ENCODE measurements at places on chromosomes 16 and 17.

DNA sequence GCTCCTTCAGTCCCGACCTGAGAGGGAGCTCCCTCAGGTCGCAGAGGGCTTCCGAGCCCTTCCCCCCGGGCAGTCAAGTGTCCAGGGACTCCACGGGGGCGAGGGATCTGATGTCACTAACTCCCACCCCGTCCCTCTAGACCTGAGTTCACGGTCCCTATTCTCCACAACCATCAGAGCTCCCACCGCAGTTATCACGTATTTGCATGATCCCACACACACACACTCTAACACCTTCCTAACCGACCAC, 3.7 kb upstream of the PER1 start:
- no peak for DNase-seq

- DNase-seq: no peak
Observed at GRCh38 chr17:78607038-78607437, 29.8 kb upstream of the DNAH17 start.

GRCh38 chr17:75777296-75777922, 7.2 kb upstream of the UNK start:
- no peak for DNase-seq

DNA sequence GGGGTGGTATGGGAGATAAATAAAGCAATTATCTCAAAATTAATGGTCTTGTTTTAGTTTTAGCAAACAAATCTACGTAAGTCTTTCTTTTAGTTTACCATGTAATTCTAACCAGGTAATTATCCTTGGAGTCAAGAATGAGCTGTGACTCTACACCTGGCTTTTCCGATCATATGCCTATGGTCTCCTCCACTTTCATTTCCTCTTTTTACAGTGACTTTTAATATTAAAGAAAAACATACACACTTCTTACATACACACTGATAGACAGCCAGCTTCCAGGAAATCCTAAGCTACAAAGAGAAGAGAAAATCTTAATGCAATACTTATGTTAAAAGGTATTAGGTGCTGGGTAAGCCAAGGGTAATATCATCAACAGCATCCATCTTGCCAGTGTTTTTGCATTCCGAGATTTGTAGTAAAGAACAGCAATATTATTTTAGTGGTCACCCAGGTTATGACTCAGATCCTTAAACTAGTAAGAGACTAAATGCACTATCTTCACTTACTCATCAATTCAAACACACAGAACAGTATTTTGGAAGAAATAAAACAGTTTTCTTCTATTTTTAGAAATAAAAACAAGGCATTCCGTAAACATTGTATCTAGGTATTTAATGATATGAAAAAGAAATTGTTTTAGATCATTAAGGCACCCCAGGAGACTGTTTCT, 4.4 kb upstream of the IRX5 start:
- no peak for DNase-seq

DNA sequence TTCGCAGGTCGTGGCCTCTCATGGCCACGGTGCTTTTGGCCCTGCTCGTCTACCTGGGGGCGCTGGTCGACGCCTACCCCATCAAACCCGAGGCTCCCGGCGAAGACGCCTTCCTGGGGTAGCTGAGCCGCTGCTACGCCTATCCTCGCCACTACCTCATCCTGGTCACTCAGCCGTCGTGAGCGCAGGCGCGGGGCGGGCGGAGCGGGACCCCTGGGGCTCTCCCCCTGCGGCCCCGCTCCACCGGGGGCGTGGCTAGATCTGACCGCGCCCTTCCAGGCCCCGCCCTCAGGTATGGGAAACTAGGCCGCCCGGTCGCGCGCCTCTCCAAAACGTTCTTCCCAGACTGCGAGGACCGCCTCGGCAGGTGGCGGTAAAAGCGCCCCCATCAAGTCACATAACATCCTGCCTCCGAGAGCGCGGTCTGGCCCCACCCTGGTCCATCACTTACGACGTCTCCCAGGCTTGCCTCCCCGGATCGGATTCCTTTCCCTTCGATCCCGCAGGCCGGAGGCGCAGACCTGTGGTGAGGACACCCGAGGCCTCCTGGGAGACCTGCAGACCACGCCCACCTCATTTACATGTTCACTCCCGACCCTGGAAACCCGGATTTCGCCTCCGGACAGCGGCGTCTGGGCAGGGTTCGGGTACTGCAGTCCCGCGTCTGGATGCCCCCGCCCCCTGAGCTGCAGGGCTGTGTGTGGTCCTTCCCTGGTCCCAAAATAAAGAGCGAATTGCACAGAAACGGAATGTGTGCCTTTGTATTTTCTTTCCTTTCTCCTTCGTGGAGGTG, 91.5 kb upstream of the TMEM97 start:
- peak; percentile 73 for DNase-seq

DNA sequence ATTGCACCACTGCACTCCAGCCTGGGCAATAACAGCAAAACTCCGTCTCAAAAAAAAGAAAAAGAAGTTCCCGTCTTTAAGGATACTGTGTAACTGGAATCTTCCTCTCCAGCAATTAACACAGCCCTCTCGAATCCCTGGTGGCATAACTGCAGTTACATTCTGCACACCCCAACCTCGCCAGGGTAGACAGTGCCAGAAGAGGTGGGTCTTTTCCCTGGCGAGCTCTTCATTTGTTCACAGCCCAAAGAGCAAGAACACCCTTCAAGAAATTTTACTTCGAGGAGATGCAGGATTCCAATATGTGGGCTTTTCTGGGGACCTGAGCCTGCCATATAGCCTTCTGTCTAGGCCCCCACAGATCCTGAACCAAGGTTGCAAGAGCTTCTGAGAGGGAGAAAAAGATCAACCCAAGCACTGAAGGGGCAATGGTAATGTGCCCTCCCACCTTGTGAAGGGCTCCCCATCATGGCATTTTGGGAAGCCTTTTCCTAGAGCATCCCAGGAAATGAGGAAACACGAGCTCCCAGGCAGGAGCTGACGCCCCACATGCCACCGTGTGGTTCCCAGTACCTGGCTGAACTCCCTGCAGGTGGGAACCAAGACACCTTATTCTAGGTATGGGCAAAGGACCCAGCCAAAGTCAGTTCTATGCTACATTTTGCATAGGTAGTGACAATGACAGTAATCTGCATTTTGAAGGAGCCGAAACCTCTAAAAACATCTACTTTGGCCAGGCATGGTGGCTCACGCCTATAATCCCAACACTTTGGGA, 26.9 kb downstream of the TK2 start:
- no peak for DNase-seq

GRCh38 chr16:12489357-12489990, 314.2 kb downstream of the CPPED1 start:
- no peak for DNase-seq

GRCh38 chr16:27080895-27081294, 14.2 kb downstream of the C16orf82 start:
- DNase-seq: peak; percentile 7

- DNase-seq: no peak
Observed at GRCh38 chr16:2839650-2840450, 9.7 kb downstream of the ZG16B start.

GRCh38 chr17:57109393-57110151, 24.5 kb downstream of the AKAP1 start:
- DNase-seq: no peak

- no peak for DNase-seq
Observed at GRCh38 chr17:38719943-38720641, 10.0 kb upstream of the CISD3 start.

- peak; percentile 75 for DNase-seq
Observed at GRCh38 chr16:75323933-75324332, 72.5 kb upstream of the BCAR1 start.

DNA sequence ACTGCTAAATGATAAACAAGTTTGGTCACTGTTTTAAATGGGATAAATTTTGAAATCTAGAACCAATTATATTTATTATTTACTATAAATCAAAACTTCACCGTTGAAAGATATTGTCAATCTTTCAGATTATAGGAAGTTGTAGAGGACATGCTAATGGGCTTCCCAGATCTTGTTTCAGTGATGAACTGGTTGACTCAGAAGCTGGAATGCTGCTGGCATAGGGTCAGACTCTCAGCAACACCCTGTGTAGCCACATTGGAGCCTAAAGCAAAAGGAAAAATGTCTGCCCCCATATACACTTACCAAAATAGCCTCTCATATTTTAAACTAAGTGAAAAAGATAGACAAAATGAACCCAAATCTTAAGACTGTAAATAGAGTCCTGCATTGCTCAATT, 916.9 kb upstream of the SOX9 start:
- DNase-seq: no peak

DNA sequence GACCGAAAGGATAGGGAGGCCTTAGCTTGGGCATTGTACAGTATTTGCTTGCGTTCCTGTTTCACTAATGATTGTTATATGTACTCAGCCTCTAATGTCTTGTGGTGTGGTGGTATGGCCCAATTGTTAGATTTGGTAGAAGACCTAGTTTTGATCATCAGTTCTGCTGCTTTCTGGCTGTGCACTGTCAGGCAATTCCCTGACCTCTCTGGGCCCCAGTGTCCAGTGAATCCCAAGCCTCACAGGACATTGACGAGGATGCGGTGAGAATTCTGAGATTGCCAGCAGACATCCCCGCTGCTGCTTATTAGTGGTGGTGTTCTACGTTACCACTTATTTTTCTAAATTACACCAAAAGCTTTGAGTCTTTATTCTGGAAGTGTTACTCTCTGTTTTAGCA, 195.2 kb downstream of the SNX29 start:
- DNase-seq: no peak

DNA sequence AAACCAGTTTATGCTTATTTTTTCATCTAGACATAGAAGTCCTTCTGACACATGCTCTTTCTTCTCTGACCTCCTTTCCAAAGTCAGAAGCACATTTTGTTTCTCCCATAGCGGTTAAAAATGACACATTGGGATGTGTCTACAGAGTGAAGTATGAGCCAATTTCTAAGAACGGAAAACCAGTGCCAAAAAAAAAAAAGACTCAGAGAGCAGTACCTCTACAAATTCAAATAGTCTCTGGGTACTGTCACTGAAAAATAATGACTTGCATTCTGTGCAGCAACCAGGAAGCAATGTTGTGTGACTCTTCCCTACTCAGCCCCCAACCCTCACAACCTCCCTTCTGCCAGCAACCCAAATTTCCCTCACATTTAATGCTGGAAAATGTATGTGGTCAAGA, 145.5 kb upstream of the PMFBP1 start:
- DNase-seq: no peak

GRCh38 chr17:79045001-79045729, 21.2 kb downstream of the C1QTNF1 start:
- no peak for DNase-seq

GRCh38 chr17:2872282-2872681, 76.0 kb downstream of the RAP1GAP2 start:
- DNase-seq: no peak

DNA sequence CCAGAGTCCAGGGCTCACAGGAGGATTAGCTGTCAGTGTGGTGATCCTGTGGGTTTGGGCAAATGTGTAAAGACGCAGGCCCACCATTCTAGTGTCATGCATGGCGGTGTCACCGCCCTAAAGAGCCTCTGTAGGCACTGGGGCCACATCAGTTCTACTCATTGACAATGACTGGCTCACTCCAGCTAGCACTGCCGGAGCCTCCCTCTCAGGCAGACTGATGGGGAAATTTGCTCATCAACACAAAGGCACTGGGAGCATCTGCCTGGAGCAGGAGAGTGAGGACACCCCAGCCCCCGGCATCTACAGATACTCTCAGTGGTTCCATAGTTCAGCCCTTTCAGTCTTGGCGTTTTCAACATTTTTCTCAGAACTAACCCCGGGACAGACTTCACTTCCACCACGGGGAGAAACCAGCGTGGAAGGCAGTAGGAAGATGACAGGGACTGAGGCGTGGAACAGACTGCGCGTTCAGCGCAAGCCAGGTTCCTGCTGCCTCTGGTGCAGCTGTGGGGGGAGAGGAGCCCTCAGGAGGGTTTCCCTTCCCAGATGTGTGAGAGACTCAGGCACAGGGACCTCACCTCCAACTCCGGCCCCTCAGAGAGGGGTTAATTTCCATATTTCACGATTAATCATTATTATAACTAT, 256.6 kb downstream of the RBFOX3 start:
- no peak for DNase-seq

DNA sequence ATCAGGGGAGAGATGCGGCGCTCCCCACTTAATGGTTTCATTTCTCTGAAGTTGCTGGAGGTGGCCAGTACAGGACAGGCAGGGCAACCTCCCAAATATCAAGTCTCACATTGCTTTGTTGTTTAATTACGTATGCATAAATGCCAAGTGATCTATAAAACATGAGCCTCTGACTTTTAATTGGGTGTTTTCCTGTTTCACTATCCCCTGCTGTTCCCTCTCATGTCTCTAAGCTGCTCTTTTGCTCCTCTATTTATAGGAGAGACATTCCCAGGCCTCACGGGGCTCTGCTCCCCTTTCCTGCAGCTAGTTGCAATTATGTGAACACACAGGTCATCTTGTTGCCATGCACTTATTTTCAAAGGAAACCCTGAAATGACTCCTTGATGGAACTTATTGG, 1173.5 kb upstream of the GOT2 start:
- no peak for DNase-seq

GRCh38 chr16:77677129-77677528, 45.2 kb upstream of the NUDT7 start:
- DNase-seq: no peak

- DNase-seq: no peak
Observed at GRCh38 chr16:21598206-21598605, 1.2 kb upstream of the METTL9 start.

GRCh38 chr16:11539641-11540050, 47.1 kb downstream of the LITAF start:
- no peak for DNase-seq

- DNase-seq: no peak
Observed at GRCh38 chr16:24539850-24540601, 660 bp downstream of the RBBP6 start.

DNA sequence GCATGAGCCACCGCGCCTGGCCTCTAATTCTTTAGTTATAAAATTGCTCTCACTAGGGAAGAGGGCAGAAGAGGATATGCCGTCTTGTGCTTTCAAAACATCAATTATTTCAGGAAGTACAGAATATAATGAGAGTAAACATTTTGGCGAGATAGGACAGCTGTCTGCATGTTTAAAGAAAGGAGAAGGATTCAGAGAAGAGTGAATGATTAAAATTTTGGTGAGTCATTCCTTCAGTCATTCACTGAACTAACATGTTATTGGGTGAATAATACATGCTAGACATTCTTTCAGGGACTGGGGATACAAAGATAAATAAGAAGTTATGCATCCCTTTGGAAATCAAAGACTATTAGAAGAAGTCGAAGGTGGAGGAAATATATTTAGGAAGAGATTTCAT, 590.3 kb upstream of the GOT2 start:
- DNase-seq: no peak

GRCh38 chr16:57167953-57168352, 17.9 kb downstream of the PSME3IP1 start:
- DNase-seq: peak; percentile 71

All from hematopoietic multipotent progenitor cell treated with erythropoietin and hydrocortisone succinate and interleukin-3 and kit ligand, for 8 days (in vitro differentiated cells).